Amniotic epithelial cell (primary cell): ENCODE measurements at places on chromosomes 12 and 14.

GRCh38 chr12:129332286-129332685 lies 479.0 kb downstream of the GLT1D1 start:
- no peak for DNase-seq

DNA sequence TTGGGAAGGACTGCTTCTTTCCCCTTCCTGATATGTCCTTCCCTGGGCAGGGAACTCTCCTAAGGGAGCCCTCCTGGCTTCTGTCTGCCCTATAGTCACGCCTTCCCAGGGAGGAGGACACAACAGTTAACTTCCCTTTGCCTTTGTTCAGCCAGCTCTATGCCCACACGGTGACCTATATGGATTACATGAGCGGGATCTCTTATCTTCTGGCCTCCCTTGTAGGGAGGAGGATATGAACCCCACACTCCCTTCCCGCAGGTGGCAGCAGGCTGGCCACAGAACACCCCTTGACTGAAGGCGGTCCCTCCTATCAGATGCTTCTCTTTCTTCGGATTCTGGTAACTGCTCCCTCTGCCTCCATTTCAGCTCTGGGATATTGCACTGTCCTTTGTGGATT lies 135.6 kb upstream of the MAX start:
- DNase-seq = peak; percentile 71

GRCh38 chr12:14828892-14829291 lies 14.4 kb downstream of the ART4 start:
- DNase-seq = peak; percentile 66

GRCh38 chr12:130339951-130340350 lies 2.3 kb downstream of the PIWIL1 start:
- DNase-seq = no peak

DNA sequence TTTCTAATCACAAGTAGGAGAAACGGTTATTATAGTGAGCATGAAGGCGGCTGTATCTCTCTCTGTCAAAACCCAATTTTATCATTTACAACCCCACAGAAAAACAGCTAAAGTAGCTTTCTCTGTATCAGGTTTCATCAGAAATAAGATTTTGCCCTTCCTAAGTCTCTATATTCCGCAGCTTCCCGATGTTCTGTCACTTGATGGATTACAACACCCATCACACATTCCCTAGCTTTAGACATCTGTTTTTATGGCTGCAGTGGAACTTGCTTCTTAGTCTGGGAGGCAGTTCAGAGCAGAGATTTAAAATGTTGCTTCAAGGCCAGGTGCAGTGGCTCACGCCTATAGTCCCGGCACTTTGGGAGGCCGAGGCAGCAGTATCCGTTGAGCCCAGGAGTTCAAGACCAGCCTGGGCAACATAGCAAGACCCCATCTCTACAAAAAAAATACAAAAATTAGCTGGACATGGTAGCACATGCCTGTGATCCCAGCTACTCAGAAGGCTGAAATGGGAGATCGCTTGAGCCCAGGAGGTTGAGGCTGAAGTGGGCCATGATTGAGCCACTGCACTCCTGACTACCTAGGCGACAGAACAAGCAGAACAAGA lies 27.6 kb upstream of the FOXN3 start:
- peak; percentile 51 for DNase-seq

DNA sequence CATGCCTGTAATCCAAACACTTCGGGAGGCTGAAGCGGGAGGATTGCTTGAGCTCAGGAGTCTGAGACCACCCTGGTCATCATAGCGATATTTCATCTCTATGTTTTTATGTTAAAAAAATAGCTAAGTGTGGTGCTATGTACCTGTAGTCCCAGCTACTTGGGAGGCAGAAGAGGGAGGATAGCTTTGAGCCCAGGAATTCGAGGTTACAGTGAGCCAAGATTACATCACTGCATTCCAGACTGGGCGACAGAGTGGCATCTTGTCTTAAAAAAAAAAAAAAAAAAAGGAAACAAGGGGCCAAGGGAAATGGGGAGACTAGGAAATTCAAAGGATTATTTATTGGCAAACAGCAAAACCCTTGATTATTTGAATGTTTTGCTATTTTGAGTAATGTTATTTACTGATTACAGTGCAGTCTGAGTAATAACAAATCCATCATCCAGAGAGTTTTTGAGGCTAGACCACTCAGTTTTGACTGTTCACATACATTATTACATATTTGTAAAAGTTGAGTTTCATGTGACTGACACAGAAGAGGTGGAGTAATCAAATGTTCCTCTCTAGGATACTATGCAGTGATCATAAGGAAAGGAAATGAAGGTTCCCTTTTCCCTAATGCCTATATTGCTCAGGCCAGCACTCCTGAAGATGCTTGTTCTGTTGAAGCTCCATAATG lies 40.8 kb downstream of the PRKCH start:
- no peak for DNase-seq
